Stimulated activated CD4-positive, alpha-beta T cell treated with anti-CD3 and anti-CD28 coated beads, TNF-alpha, amount 100 ng/mL, for 4 hours (primary cell): ENCODE measurements at places on chromosomes 6 and 20.

GRCh38 chr6:158631678-158632537 lies 12.6 kb downstream of the DYNLT1 start:
- no peak for DNase-seq

- no peak for DNase-seq
Measured at GRCh38 chr20:51077686-51078060, 54.8 kb upstream of the KCNG1 start.

GRCh38 chr20:59820204-59821041 lies 113.0 kb downstream of the SYCP2 start:
- no peak for DNase-seq

DNA sequence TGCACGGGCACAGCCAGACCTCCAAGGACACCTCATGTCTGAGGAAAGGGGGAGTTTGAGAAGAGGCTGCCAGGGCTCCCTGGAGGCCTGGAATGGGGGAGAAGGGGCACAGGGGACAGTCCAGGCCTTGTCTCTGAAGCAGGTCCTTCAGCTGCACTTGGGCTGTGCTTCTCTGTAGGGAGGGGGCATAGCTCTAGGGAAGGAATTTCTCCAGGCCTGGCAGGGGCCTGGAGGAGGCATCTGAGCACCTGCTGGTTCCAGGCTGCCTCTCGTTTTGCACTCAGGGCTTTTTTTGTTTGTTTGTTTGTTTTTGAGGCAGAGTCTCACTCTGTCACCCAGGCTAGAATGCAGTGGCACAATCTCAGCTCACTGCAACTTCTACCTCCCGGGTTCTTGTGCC lies 67.7 kb downstream of the BCAS4 start:
- no peak for DNase-seq

GRCh38 chr6:84549917-84550316 lies 214.5 kb downstream of the TBX18 start:
- DNase-seq = no peak

GRCh38 chr20:8372824-8373380 lies 240.8 kb downstream of the PLCB1 start:
- DNase-seq = no peak
